ENCODE measurements at places on chromosomes 5 and 9. TPM values are rescaled to one million over a fixed set of nuclear protein-coding genes. Genes with fewer than 3 reads are reported as not detected.

The FSD1L gene
- 2.7 TPM for total RNA-seq

The GARNL3 gene
- 1.4 TPM for total RNA-seq

The C6 gene
- 10.0 TPM for total RNA-seq

The NELFB gene
- 33.8 TPM for total RNA-seq

The CCNJL gene
- total RNA-seq, result 0.23 TPM

The LCN6 gene
- not detected for total RNA-seq

Measured in pericardium fibroblast (primary cell).